ENCODE measurements at places on chromosomes 13 and 19.
A peak's percentile ranks its signal among the peaks of the same experiment; 100 is the strongest.

DNA sequence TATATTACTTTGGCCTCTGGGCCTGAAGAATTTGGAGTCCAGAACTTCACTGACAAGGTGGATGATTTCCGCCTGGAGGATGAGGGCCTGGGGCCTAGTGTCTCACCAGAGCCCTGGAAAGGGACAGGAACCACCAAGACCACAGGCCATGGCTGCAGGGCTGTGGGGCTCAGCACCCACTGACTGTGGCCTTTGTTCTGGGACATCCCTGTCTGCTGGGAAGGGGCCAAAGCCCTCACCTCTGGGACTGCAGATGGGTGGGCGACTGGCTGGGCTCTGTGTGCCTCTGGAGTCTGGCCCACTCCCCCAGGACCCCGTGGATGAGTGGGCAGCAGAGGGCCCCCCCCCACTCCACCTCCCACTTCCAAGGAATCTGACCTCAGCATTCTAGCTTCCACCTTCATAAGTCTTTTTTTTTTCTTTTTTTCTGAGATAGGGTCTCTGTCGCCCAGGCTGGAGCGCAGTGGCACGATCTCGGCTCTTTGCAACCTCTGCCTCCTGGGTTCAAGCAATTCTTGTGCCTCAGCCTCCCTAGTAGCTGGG, 20.3 kb downstream of the CHST8 start:
- peak; percentile 37 for DNase-seq

GRCh38 chr19:10831987-10832938, 3.7 kb downstream of the TMED1 start:
- DNase-seq, result no peak

DNA sequence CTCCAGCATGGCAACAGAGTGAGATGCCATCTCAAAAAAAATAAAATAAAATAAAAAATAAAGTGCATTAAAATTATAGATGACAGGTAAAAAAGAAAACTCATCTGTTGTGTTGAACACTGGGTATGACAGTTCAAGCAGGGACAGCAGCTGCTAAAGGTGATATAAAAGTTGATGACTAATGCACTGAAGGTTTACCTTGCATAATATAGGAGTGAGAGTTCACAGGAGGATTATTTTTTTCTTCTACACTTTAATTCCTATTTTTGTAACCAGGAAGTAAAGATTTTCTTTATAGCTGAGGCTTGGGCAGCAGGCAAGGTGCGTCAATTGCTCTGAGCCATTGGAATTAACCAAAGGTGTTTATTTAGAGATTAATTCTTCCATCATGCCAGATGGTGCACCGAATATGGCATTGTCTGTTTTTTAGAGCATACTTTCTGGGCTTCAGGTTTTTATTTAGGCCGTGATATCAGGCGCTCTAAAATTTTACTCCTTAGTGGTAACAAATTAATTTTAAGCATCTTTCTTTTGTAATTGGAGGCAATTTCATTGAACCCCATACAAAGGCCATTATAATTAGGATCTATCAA, 337.0 kb upstream of the SLC10A2 start:
- DNase-seq, result no peak

DNA sequence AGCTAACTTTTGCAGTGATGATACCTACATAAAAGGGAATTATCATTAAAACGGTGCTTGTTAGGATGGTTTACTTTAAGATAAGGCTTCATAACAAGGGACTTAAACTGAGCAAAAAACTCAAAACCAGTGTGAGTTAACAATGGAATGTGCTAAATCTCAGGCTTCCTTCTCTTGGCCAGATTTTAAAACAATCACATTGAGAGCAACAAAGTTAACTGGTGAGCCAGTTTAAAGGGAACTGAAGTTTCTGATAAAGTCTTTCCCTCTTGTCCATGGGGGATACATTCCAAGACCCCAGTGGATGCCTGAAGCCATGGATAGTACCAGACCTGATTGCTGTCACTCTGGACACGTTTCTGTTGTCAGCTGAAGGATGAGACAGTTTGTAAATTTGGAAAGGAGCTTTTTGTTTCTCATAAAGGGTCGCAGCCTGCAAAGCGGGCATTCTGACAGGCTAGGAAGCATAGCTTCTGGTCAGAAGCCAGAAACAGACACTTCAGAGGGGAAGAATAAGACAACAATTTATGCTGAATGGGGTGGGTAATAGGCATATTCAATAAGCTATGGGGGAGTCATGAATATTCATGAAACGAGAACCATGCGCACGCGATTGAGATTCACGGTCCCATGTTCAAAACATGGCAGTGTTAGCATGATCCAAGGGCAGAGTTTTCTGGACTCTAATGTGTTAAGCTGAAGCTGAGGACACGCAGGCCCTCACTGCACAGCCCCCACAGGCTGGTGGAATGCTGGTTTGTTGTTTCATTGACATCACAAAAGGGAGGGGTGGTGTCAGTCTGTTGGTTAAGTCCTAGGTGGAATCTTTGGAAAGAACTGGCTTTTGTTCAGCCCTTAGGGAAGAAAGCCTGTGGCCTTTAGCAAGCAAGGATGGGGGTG, 150.6 kb upstream of the RNF113B start:
- DNase-seq, result peak; percentile 92

DNA sequence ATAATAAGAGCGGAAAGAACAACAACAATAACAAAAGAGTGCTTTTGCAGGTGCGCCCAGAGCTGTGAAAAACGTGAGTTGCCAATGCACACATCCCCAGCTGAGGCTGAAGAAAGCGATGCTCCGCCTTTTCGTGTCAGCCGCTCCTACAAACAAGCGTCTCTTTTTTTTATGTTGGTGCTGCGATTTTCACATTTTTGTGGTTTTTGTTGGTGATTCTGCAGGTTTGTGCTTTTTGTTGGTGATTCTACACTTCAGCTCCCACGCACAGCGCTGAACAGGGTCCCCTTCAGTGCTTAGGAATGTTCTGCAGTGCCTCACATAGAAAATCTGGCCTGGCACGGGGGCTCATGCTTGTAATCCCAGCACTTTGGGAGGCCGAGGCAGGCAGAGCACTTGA, 7.3 kb upstream of the SBK3 start:
- peak; percentile 73 for DNase-seq

- no peak for DNase-seq
Measured at GRCh38 chr13:25462301-25463125, 90.7 kb downstream of the ATP8A2 start.

DNA sequence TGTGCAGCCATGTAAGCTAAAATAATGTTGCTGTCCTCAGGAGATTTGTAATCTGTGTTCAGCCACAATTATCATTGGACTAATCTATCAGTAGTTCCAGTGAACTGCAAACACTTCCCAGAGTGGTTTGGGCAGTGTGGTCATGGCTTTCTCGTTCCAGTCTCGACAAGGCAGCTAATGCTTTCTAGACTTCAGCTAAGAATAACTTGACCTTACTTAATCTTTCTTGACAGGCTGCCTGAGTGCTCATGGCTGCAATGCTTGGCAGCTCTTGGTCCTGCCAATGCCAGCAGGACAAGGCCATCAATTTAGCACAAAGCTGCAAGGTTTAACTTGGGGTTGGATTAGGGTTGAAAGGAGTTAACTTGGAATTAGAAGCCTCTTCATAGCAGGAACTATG, 32.8 kb downstream of the ATP12A start:
- DNase-seq, result no peak

DNA sequence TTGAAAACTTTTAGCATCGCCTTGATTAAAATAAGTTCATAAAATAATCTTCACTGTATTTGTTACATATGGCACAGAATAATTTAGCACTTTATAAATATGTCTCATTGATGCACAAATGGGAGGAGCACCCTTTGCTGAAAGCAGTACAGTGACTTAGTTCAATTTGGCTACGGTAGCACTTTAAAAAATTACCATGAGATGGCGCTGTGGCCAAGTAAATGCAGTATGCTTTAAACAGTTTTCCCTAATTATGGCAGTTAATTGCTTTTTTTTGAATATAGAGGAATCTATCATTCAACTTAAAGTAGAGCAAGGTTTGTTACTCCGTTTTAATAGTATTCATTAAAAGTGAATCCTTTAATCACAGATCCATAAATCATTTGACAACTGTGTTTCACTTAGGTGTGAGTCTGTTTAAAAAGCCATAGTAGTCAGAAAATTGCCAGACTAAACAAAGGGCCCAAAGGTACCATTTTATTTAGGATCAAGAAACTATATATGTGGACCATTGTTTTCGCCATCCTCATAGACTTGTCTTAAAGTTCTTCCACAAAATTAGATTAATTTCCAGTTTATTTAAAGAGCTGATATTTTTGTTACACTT, 34.7 kb upstream of the ESD start:
- DNase-seq, result no peak

GRCh38 chr19:38062959-38063761, 156.2 kb downstream of the SIPA1L3 start:
- no peak for DNase-seq

GRCh38 chr19:29277102-29277501, 64.2 kb upstream of the UQCRFS1 start:
- peak; percentile 71 for DNase-seq

DNA sequence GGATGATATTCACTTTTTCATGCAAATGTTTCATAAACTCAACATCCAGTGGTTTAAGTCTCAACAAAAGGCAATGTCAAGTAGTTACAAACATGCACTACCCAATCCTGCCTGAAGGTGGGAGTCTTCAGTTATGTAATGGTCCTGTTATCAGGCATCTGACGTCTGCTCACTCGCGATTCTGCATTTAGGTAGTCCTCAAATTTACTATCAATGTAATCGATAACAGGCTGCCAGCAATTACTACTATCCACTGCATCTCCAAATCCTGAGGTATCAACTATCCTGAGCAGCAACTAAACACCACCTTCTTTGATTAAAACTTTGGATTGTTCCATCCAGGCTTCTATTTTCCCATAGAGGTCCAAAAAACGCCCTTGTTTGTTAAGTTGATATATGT, 51.2 kb downstream of the NLRP12 start:
- DNase-seq, result peak; percentile 83

- no peak for DNase-seq
Measured at GRCh38 chr19:52296400-52296772, 583 bp upstream of the ZNF480 start.

- DNase-seq, result peak; percentile 96
Measured at GRCh38 chr19:49786376-49786820, 19.6 kb downstream of the AP2A1 start.

- peak; percentile 90 for DNase-seq
Measured at GRCh38 chr13:20405691-20406090, 120.0 kb downstream of the CRYL1 start.

DNA sequence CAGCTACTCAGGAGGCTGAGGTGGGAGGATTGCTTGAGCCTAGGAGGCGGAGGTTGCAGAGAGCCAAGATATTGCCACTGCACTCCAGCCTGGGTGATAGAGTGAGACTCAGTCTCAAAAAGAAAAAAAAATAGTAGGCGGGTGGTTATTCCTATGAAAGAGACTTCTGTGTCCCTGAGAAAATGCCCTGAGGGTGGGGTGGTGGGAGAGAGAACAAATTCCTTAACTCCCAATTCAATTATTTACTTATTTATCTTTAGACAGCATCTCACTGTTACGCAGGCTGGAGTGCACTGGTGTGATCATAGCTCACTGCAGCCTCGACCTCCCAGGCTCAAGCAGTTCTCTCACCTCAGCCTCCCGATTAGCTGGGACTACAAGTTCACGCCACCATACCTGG, 10.3 kb upstream of the EEF2 start:
- peak; percentile 61 for DNase-seq

GRCh38 chr19:16830679-16831078, 1.5 kb downstream of the SIN3B start:
- no peak for DNase-seq

DNA sequence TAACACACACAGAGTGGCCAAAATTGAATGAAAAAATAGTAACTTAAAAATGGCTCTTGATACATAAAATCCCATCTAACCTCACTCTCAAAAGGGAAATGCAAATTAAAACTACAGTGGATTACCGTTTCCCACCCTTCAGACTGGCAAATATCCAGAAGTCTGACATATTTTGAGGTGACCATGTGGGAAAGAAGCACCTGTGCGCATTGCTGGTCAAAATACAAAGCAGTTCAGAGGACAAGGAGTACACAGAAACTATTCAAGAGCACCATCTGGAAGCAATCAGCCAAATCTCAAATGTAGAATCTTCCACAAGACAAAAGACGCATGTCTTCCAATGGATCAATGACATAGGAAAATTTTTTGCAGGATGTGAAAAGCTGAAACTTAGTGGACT, 23.2 kb downstream of the NALCN start:
- no peak for DNase-seq

GRCh38 chr19:42409477-42409876, 17.7 kb downstream of the LIPE start:
- DNase-seq, result no peak

DNA sequence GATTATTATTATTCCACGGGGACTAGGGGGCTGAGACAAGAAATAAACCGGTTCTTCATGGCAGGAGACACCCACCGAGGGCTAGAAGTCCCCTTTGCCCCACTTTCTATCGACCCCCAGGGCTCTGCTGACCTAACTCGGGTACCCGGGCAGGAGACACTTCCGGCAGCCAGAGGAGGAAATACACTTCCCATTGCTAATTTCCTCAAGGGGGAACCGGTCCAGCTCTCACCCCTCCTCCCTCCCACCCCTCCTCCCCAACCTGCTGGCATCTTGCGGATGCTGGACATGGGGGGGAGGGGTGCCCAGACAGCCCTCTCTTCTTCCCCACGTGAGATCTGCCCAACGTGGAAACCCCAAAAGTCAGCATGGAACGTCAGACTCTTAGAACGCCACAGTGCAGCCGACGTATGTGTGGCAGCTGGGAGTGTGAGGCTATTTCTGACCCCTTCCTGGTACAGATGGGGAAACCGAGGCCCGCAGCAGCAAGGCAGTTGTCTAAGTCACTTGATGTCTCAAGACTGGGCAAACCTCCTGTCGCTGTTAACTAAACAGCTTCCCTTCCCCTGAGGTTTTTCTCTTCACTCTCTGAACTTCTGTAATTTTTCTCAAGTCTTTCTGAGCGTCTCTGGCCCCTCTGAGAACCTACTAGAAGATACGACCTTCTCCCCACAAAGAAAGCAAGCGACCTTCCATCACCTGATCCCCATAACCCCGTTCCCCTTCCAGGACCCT, 3.6 kb downstream of the GPR4 start:
- DNase-seq, result no peak

DNA sequence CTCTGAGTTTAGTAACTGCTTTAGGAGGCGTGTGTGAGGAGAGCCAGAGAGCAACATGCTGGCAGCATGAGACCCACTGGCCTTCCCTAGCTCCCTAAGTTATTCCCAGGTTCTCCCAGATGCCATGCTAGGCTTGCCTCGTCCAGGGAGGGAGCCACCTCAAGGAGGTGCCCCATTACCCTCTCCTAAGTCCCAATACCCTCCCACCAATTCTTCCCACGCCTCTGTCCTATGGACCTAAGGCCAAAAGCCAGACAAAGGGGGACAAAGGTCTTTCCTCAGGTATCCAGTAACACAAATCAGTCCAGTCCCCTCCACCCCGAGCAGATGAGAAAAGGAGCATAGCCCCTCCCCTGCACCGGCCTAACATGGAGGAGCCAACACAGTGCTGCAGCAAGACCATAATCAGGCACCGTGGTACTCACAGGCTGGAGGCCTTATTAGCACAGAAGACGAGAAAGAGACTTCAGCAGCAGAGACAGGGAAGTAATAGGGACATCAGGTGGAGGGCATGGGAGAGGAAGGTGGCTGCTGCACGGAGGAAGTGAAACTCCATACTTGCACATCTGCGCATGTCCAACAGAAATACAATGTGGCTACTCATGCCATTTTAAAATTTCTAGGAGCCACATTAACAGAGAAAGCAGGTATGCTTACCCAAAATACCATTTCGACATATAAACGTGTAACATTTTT, 46.3 kb downstream of the BRD4 start:
- DNase-seq, result no peak

Data from islet precursor cell (in vitro differentiated cells).